Activated CD8-positive, alpha-beta memory T cell treated with anti-CD3 and anti-CD28 coated beads for 1 hour (primary cell): ENCODE measurements at places on chromosomes 11 and 22.

- DNase-seq, result no peak
Observed at GRCh38 chr11:122685041-122685440, 29.5 kb downstream of the UBASH3B start.

DNA sequence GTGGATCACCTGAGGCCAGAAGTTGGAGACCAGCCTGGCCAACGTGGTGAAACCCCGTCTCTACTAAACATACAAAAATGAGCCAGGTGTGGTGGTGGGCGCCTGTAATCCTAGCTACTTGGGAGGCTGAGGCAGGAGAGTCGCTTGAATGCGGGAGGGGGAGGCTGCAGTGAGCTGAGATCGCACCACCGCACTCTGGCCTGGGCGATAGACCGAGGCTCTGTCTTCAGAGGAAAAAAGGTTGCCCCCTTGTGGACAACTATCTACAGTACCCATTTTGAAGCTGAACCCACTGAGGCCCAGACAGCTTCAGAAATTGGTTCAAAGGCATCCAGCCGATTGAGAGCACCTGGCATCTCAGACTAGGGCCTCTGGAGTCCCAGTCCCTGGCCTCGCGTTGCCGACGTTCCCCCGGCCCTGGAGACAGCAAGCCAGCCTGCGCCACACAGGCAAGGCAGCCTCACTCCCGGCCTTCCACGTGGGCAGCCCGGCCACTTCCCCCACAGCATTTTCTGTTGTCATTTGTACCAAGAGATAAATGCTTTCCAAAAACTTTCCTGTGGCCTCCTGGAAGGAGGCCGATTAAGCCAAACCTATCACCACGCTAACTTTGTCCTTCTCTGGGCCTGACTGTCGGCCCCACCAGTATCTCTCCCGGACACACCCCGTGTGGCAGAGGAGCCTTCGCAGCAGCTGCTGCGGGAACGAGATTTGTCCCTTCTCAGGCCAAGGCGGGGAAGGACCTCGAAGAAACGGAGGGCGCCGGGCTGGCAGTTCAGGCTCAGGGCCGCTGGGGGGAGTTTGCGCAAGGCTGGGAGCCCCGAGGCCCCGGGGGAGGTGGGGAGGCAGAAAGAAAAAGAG, 82.8 kb downstream of the FLI1 start:
- no peak for DNase-seq

DNA sequence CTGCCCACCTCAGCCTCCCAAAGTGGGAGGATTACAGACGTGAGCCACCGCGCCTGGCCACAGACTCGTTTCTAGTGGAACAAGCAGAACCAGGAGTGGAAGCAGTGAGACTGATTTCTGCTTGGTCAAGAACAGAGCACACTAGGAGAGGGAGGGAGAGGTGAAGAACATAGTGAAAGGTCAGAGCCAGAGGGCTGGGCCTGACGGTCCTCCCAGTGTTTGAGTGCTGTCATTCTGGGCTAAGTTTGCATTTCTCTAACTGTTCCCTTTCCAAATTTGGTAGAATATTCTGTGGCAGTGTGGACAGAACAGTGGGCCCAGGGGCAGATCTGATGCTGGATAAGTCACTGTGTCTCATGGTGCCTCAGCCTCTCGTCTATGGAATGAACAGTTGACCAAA, 55.2 kb downstream of the OSBP2 start:
- DNase-seq, result no peak

- DNase-seq, result no peak
Observed at GRCh38 chr11:10032935-10033334, 261.1 kb downstream of the SBF2 start.

DNA sequence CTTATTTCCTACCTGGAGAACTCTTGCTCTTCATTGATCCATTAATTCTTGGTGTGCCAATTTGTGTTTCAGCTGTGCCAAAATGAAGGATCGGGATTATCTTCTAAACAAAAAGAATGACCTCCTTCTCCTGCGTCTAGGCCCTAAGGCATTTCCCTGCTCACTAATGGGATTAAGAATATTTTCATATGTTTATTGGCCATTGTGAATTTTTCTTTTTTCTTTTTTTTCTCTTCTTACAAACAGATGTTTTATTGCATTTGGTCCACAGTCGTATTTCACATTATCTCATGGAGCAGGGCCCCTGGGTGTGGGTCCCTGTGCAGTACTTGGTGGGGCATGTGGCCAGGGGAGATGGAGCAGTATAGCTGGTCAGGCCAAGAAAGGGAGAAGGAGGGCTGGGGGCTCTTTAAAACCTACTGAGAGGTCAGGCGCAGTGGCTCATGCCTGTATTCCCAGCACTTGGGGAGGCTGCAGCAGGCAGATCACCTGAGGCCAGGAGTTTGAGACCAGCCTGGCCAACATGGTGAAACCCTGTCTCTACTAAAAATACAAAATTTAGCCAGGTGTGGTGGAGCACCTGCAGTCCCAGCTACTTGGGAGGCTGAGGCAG, 35.3 kb upstream of the HORMAD2 start:
- no peak for DNase-seq

DNA sequence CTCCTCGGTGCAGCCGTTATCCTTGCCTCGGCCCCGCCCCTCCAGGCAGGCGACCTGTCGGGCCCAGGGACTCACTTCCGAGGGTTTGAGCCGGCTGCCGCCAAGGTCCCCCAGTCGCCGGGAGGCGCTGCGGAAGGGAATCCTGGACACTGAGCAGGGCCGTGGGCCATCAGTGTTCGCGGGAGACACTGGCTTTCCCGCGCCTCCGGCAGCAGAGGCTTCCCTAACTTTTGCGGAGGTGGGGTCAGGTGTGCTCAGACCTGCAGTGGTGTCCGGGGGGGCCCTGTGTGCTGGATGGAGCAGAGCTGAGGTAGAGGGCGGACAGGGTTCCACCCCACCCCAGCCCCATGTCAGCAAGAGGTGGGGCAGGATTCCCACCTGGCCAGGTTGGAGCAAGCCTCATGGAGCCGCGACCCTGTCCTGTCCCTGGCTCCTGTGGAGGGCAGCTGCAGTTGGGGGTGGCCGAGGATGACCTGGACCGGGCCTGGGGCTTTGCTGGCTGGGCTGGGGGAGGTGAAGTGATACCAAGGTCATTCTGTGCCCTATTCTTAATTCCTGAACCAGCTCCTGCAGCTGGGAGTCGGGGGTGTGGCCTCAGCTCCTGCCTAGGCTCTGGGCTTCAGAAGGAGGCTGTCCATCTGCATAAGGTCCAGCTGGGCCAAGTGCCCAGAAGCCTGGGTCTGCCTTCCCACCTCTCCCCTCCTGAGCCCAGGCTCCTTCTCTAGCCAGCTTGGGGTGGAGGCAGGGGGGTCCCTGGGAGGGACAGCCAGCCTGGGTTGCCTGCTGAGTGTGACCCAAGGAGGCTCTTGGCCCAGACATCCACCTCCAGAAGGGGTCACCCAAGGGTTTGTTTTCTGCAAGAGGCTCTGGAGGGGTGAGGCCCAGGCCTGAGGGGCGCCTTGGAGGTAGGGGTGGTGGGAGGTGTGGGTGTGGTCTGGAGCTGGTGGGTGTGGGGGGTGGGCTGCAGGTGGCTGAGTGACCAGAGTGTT, 8.4 kb downstream of the TSPAN4 start:
- DNase-seq, result no peak

GRCh38 chr11:134052395-134052987, 16.4 kb upstream of the JAM3 start:
- no peak for DNase-seq

- DNase-seq, result no peak
Observed at GRCh38 chr11:95338430-95338991, 107.5 kb upstream of the SESN3 start.

DNA sequence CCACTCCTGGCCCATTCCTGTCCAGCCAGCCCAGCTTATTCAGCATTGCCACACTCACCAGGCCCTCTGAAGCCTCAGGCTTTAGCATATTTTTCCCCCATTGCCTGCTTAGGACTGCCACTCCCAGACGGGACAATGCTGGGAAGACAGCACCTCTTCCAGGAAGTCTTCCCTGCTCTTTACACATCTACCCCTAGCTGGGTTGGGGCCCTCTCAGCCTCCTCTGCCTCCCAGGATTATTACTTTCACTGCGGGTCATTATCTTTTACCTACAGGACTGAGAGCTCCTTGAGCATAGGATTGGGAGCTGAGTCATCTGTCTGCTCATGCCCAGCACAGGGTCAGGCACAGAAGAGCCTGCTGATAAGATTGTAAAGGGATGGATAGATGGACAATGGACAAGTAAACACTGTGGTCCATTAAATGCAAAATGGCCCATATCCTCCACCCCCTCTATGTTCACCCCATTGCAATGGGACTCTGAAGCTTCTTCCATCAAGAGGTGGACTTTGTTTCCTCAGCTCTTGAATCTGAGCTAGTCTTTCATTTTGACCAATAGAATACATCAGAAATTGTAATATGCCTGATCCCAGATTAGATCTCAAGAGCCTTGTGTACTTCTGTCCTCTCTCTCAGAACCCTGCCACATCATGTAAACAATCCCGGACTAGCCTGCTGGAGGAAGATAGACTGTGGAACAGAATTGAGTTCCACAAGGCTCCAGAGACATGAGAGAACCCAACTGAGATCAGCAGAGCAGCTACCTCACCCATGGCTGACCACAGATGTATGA, 32.0 kb upstream of the LRRC32 start:
- no peak for DNase-seq

- no peak for DNase-seq
Observed at GRCh38 chr22:36687516-36687915, 16.0 kb downstream of the CACNG2 start.

DNA sequence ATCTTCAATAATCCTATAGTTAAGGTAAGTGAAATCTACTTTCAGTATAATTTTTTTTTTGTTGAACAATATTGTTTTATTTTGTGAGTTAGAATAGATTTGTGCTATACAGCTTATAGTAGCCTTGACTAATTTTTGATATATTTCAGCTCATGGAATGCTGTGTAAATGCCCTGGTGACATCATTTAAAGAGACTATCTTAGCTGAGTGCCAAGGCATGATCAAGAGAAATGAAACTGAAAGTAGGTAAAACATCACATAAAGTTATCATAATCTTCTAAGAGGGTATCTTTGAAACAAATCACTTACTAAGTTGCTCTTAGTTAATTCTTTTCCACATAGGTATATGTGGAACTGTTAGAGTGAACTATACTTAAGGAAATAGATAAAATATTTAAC, 51.4 kb upstream of the ACAT1 start:
- no peak for DNase-seq

DNA sequence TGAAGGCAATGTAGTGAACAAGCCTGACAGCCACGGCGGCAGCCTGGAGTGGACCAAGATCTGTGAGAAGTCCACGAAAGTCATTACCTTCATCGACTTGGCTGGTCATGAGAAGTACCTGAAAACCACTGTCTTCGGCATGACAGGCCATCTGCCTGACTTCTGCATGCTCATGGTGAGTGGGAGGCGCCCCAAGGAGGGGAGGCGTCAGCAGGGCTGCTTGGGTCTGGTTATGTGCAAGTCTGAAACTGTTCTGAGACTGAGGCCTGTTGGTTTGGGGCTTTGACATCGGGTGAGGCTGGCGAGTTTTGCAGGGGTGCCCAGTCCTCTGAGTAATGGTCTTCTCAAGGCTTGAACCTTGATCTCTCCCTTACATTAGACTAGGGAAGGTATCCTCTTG, 11.1 kb downstream of the GTPBP1 start:
- DNase-seq, result no peak

- DNase-seq, result no peak
Observed at GRCh38 chr11:47489395-47489755, 40.4 kb upstream of the RAPSN start.
